ENCODE measurements at places on chromosomes 13 and 19. TPM values are rescaled to one million over a fixed set of nuclear protein-coding genes. Genes with fewer than 3 reads are reported as not detected.

PROZ gene
- not detected for total RNA-seq

FGF22 gene
- total RNA-seq = 1.2 TPM

RAB8A gene
- 29.3 TPM for total RNA-seq

C19orf67 gene
- total RNA-seq = not detected

CEACAM5 gene
- 5.5 TPM for total RNA-seq

PRR20A gene
- total RNA-seq = not detected

SPART gene
- 66.5 TPM for total RNA-seq

TINCR gene
- 4.0 TPM for total RNA-seq

PODNL1 gene
- 1.7 TPM for total RNA-seq

C19orf81 gene
- total RNA-seq = 2.4 TPM

DPRX gene
- total RNA-seq = not detected

ZNF154 gene
- 2.8 TPM for total RNA-seq

IFNL1 gene
- total RNA-seq = not detected

LILRB5 gene
- 14.4 TPM for total RNA-seq

PTPRS gene
- 325 TPM for total RNA-seq

RNF225 gene
- 0.27 TPM for total RNA-seq

CYP4F8 gene
- total RNA-seq = not detected

CATSPERD gene
- not detected for total RNA-seq

ITGBL1 gene
- total RNA-seq = 26.8 TPM

SIGLEC10 gene
- total RNA-seq = 13.9 TPM

IRGC gene
- not detected for total RNA-seq

PPP5C gene
- total RNA-seq = 55.9 TPM

ABCA7 gene
- 34.1 TPM for total RNA-seq

All from upper lobe of left lung (tissue), 6 donors.